ENCODE measurements at places on chromosomes 7 and 10. TPM values are rescaled to one million over a fixed set of nuclear protein-coding genes. Genes with fewer than 3 reads are reported as not detected.
A peak's percentile ranks its signal among the peaks of the same experiment; 100 is the strongest.

DNA sequence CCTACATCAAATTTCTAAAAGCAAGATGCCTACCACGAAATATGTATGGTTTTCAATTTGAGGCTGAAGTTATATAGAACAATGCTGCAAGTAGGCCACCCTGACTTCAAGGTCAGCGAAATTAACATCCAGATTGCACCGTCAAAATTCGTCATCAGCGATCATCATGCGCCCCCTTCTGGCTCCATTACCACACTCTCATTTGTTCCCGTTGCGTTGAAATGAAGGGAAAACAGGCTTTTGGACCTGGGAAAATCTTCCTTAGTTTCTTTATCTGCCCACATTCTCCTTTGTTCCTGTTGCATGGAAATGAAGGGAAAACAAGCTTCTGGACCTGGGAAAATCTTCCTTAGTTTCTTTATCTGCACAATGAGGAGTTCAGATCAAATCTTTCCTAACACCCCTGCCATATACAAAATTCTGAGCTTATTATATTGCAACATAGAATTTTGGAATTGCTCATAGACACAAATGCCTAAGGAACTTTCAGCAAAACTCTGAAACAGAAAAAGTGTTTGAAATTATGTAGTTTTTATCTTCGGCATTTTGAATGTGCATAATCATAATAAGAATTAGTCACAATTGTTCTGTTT lies 98.2 kb upstream of the PRKCQ start:
- peak; percentile 52 for DNase-seq

- no peak for DNase-seq
Observed at GRCh38 chr10:107157071-107157470, 7.4 kb downstream of the SORCS1 start.

DNA sequence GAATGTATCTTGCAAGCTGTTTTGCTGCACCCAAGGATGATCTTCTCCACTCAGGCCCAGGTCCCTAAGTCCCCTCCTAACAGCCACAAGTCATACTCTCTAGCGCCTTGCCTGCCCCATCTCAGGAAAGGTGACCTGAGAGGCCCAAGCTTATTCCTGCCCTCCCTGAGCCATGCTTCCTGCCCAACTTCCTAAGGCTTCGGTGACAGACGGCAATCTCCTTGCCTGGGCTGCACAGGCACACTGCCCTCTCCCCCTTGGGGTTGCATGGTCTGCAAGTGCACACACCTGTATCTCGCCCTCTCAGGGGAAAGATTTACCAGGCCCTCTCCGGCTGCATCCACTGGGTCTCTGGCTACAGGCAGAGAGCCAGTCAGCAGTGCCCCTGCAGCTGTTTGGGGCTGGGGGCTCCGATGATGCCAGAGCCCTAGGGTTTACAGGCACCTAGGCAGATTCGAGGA lies 771 bp upstream of the ADIRF start:
- no peak for DNase-seq

- DNase-seq: no peak
Observed at GRCh38 chr7:40419806-40420205, 285.0 kb downstream of the SUGCT start.

DNA sequence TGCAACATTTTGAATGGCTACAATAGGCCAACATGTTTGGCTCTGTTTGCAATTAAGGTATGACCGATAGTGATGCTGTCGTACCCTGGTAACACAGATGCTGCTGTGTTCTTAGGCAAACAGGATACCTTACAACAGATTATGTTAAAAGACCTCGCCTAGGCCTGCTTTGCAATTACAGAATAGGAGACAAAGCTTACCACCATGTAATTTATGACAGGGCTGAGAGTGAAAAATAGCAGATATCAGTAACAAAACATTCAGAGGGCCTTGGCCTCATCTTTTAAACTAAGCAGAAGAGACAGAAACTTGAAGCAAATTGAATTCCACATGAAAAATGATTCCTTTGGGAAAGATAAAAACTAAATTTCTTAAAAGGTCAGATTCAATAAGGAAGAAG lies 29.4 kb upstream of the ABLIM1 start:
- DNase-seq: no peak

DNA sequence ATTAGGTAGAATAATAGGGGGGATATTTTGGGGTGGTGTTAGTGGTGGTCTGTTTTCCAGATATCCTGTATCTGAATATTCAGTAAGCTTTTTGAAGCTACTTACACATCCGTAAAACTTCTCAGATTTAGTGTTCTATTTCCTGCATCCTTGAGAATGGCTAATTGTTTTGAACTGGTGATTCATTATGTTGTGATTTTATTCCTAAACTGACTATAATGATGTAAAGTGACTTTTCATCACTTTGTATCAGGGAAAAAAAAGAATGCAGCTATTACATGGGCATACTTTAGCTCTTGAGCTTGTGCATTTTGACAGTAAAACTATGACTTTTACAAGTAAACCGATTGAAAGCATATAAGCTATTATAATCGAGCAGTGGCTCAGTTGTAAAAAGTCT lies 18.2 kb downstream of the WAC start:
- DNase-seq: no peak

GRCh38 chr7:91784469-91784868 lies 96.0 kb downstream of the MTERF1 start:
- no peak for DNase-seq

GRCh38 chr7:30992414-30992813 lies 28.7 kb downstream of the GHRHR start:
- no peak for DNase-seq

DNA sequence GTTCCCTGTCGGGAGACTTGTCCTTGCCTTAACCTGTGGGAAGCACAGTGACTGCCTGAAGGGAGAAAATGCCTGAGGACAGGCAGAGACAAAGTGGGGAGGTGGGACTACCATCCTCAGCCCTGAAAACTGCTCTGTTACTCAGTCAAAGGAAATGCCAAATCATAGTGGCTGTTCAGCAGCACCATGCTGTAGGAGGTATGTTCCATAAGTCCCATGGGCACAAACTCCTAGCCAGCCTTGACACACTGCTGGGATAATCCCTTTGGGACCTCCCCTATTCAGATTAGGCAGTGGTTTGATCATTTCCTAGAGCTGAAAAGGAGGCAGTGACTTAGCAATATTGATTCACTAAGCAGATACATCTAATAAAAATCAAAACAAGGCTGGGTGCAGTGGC lies 80.1 kb downstream of the MCU start:
- DNase-seq: no peak

DNA sequence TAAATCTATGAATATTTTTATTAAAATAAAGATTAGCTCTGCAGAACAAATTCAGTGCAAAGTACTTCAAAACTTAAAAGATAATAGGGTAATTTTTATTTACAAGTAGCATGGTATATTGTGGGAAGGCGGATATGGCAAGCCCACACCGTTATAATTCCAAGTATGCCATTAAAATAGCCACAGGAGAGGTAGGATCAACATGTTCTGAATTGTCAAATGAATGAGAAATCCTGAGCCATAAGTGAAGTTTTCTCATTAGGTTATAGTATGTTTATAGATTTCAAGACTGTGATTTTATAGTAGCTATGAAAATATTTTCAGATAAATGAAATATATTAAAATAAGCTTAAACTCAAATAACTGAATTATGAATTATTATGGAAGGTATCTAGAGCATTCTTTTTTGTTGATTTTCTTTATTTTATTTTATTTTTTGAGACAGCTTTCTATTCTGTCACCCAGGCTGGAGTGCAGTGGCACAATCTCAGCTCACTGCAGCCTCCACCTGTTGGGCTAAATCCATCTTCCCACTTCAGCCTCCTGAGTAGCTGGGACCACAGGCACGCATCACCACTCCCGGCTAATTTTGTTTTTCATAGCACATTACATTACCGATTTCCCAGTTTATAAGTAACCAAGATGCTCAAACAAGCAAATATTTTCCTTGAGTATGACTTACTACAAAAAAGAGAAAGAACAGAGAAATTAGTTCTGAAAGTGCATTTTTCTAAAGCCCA lies 956.6 kb downstream of the GATA3 start:
- no peak for DNase-seq

- DNase-seq: no peak
Observed at GRCh38 chr7:102444961-102445673, 11.7 kb downstream of the ORAI2 start.

DNA sequence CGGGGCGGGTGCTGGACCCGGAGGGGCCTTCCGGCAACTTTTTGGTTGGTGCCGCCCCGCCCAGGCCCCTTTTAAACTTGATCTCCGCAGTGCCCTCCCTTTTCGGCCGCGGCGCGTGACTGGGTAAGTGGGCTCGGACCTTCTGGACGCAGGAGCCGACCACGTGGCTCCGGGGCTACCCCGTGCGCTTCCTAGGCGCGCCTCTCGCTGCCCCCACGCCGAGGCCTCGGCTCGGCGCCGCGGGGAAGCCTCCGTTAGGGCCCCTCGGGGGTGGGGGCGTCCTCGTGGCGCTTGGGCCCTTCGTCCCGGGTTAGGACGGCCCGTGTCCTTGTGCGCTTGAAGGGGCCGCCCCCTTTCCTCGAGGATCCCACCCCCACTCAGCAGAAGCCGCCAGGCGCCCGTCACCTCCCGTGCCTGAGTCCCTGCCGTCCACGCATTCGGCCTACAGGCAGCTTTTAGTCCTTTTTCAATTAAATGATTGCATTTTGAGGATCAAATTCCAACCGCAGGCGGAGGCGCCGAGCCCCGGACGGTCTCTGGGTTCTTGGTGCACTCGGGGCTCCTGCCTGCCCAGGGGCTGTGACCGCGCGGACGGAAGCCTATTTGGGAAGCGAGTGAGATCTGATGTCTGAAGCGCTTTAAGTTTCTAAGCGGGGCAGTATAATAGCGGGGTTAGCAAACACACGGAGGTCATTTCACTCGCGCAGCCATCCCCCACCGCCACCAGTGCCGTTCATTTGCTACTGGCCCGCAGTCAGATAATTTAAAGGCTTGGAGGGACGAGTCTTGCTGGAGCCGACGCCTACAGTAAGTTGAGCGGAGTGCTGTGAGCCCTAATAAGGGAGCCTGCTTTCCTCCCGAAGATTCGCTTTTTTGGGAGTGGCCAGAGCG lies 31.8 kb upstream of the TOMM7 start:
- peak; percentile 79 for DNase-seq

- DNase-seq: no peak
Observed at GRCh38 chr10:71516890-71517289, 120.2 kb downstream of the CDH23 start.

DNA sequence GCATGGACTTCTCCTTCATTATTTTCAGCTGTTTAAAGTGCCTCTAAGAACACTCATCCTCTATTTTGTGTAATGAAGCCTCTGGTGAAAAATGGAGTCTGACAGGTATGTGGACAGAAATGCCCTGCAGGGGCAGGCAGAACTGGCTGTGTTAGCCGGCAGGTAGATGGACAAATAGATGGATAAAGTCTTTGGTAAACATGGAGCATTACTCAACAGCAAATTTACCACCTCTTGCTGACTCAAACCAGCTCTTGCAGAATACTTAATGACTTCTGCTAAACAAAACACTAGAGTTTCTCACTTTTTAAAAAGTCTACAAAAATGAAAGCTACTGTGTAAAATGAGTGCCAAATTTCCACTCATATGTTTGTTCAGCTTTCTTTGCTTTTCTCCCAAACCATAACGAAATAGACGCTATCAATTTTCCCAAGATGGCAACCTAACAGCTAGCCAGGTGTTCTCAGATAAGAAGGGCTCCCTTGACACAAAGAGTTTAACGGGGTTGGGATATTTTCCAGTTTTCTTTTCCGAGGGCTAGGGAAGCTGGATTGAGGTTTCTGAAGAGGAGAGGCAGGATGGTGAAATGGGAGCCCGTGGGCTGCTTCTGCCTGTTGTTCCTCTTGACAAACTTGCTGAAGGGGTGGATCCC lies 71.9 kb upstream of the HABP2 start:
- DNase-seq: no peak

- DNase-seq: no peak
Observed at GRCh38 chr10:97353945-97354344, 19.4 kb upstream of the FRAT2 start.

GRCh38 chr7:105802604-105803428 lies 73.6 kb downstream of the ATXN7L1 start:
- DNase-seq: no peak

GRCh38 chr7:139600306-139600705 lies 76.8 kb downstream of the CLEC2L start:
- DNase-seq: no peak

GRCh38 chr7:94276795-94277194 lies 117.9 kb upstream of the COL1A2 start:
- DNase-seq: no peak

- DNase-seq: no peak
Observed at GRCh38 chr10:72257051-72257892, 16.5 kb upstream of the DDIT4 start.

DNA sequence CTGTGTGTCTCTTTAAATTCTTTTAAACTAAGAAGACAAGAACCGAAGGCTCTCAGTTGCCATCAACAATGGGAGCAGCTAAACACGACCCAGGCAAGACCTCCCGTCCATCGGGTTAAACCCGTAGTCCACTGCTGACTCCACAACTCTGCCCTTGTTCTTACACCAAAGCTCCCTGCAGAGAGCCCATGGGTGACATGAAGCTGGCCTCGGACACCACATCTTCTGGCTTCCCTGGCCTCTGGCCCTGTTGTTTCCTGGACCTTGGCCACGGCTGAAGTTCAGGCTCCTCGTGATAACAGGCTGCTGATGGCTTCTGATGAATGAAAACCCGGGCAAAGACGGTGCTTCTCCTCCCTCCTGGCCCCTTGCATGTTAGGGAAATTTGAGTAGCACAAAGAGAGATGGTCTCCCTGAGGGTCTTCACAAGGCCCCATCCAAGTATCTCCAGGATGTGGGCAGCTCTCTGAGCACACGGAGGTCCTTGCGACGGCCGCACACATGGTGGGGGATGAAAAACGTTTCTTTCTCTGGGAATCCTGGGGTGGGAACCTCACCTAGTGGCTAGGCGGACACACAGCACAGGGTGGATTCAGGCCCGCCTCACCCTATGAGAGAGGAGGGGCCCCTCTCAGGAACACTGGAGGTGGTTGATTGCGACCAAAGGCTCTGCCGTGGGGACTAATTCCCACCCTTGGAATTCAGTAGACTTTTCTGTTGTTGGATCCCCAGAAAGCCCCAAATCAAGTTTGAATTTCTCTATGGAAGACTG lies 271.1 kb downstream of the ADARB2 start:
- no peak for DNase-seq

DNA sequence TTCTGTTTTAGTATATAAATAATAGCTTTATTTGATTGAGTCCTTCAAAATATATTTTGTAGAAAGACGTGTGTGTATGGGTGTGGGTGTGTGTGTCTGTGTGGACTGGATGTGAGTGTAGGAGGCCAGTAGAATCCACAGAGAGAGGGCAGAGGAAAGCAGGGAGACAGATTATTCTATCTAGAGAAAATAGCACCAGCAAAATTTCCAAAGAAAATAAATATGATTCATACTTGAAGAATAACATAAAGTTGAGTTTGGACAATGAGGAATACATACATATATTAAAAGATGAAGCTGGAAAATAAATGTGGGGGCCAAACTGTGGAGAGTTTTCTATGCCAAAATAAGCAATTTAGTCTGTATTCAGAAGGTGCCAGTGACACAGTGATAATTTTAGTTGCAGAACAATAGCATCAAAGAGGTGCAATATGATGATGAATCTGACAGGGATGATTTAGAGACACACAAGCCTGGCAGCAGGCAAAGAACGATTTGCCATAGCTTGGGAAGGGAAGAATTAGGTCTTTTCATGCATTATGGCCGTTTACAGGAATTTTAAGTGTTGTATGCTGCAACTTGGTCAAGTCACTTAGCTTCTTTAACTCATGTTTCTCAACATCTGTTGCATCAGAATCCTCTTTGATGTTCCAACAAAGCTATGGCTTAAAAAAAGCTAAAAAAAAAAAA lies 121.3 kb downstream of the SEMA3A start:
- DNase-seq: no peak

AKR1C4 gene
- polyA plus RNA-seq: not detected

OR6B1 gene
- polyA plus RNA-seq: not detected

MALRD1 gene
- polyA plus RNA-seq: not detected

PHKG1 gene
- polyA plus RNA-seq: 0.16 TPM

ZPBP gene
- polyA plus RNA-seq: not detected

CALML5 gene
- polyA plus RNA-seq: not detected

CNTNAP2 gene
- 1.1 TPM for polyA plus RNA-seq

Data from immature natural killer cell (primary cell).